ENCODE measurements at places on chromosomes 4 and X.

GRCh38 chr4:177190995-177191580 is 118.6 kb upstream of the NEIL3 start:
- peak; percentile 47 for DNase-seq

DNA sequence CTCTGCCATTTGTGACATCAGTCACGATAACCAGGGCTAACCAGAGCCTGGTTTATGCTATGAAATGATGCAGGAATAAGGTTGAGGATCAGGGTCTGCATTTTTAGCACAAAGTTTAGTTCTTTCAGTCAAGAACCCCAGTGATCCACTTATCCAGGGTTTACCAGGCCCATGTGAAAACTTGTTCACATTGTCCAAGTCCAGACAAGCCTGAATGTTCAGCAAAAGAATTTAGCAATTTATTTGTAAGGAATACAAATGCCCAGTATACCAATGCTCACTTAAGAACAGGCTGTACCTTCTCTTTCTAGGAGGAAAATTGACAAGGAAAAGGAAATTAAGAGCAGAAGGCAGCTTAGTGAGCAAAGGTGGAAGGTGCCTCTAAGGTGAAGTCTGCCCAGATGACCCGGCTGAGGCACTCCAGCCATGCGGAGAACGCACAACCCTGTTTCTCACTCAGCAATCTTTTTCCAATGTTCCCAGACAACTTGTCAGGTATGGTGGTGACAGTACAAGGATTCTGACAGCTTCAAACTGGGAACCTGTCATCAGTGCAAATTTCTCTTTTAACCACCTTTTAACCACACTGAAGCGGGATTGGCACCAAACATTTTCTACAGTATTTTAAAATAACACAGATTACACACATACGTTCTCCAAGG is 54.0 kb downstream of the TBC1D9 start:
- DNase-seq = no peak

DNA sequence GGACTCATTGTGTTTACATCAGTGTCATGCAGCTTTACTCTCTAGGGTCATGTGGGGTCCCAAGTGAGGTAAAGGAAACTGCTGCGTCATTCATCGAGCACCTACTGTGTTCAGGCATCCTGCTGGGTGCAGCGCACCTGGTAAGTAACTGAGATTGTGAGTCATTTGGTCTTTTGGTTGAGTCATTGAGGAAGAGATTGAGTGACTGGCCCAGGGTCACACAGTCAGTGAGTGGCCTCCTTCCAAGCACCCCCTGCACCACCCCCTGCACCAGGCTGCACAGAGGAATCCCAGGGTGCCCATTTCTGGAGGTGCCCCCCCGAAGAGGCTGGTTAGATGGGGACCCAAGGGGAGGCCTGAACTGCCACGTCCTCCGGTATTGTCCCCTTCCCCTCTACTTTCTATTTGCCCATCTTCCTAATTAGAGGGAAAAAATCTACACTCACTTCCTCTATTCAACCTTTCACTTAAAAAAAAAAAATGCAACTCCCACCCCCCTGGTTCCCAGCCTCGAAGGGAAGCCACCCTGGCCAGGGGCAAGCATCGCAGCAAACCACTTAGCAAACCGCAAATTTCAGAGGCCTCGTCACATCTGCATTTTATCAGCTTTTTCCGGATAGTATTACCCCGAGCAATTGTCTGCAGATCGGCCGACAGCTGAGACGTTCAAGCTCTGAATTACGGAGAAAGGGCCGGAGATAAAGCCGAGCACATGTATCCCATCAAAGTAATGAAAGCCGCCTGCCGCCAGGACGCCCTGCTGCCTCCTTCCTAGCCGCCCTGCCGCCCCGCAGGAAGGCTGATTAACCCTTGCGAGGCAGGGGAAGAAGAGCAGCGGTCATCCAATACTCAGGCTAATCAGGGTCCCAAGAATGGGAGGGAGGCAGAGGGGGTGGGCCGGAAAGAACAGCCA is 96.3 kb upstream of the MSX1 start:
- DNase-seq = no peak

GRCh38 chrX:97594646-97595224 is 711.0 kb downstream of the RPA4 start:
- no peak for DNase-seq

DNA sequence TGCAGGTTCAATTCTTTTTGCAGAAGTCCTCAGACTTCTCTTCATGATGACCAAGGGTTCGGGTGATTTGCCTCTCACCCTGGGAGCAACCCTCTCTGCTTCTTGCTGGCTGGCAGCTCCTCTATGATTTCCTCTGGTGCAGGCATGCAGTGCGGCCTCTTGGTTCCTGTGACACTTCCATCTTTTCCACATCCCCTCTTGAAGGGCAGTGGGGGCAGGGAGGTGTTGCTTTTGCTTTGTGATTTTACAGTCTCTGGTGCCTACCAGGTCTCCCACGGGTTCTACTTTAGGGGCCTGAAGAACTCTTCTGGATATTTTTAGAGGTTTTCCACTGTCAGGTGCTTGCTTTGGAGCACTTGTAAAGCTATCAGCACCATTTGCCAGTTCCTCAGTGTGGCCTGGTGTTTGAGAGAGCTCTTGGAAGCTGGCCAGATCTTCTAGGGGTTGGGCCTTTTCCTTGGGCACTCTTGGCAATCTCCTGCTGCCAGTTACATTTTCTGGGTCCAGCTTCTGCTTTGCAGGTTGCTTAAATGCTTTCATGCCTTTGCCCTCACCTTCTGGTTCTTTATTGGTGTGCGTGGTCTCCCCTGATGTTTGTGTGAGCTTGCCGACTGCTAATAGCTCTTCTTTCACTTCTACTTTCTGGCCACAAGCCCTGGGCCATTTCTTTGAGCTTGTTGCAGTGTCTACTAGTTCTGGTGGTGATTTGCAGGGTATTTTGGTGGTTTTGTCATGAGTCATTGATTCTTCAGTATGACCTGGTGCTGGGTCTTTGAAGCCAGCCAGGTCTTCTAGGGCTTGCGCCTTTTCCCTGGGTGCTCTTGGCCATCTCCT is 11.5 kb upstream of the CHST7 start:
- DNase-seq = no peak

DNA sequence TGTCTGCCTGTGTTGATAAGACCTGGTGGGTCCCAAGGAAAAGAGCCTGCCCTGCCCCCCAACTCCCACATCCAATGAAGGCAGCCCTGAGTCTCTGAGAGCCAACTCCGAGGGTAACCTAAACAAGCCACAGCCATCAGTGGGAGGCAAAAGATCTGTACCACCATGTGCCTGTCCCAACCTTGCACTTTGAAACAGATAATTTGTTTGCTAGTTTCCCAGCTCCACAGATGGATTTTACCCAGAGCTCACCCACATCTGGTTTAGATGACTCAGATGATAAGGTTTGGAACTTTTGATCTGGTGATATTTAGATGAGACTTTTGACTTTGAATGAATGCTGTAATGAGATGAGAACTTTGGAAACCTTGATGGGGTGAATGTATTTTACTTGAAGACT is 246.0 kb upstream of the PSAPL1 start:
- peak; percentile 56 for DNase-seq

- no peak for DNase-seq
Observed at GRCh38 chr4:25984796-25985195, 70.8 kb downstream of the SMIM20 start.

GRCh38 chrX:10157543-10157942 is 768 bp downstream of the CLCN4 start:
- DNase-seq = peak; percentile 76

DNA sequence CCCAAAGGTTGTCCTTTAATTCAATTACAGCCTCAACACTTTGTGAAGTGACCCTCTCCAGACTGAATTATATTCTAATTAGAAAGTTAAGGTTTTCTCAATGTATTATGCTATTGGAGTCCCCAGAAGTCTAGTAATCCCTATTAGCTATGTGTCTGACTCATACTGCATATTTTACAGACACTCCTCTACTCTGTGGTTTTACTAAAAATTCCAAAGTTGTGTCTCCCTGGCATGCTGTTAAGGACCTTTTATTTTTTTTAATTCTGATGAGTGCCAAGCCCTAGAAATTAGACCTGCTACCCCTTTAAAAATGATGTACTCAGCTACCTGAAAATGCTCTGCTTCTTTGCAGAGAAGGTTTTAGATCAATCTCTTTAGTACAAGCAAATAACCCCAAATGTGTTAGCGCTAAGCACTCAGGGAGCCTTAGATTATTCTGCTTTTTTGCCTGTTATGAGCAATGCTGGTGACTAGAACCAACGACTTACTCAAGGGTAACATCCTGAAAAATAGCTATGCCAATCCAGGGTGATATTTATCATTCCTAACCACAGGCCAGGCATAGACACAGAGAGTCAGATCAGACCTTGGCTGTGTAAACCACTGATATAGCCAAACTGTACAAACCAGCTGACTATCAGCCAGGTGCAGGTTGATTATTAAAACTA is 26.1 kb upstream of the CXCL13 start:
- DNase-seq = peak; percentile 90

DNA sequence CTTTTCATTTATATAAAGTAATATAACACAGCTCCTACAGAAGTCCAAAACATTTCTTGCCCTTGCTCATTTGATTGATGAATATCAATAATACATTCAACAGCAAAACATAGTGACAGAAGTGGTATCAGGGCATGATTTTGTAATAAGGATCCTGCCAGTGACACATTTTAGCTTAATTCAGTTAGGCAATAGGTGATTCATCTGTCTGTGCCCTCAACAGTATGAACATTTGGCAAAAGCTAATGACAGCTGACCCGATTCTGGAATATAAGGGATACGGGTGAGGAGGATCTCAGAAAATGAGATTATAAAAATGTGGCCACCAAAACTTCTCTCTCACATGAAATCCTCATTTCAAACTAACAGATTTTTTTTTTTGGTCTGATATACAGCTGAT is 294.0 kb downstream of the CAMK2D start:
- peak; percentile 78 for DNase-seq

DNA sequence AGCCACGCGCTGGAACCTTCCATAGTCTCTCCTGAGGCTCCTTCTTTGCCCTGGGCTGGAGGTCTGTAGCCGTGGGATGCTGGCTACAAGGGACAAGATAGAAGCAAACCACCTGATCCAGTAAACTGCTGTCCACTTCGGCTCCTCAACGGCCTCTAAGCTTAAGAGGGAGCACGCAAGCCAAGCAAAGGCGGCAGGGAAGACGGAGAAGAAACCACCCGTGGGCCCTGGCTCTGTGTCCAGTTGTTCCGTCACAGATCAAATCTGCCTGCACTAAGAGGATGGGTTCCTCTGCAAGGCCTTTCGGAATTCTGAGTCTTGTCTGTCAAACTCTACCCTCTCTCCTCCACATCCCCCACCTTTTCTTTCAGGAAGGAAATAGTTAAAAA is 401 bp upstream of the EDNRA start:
- DNase-seq = no peak

DNA sequence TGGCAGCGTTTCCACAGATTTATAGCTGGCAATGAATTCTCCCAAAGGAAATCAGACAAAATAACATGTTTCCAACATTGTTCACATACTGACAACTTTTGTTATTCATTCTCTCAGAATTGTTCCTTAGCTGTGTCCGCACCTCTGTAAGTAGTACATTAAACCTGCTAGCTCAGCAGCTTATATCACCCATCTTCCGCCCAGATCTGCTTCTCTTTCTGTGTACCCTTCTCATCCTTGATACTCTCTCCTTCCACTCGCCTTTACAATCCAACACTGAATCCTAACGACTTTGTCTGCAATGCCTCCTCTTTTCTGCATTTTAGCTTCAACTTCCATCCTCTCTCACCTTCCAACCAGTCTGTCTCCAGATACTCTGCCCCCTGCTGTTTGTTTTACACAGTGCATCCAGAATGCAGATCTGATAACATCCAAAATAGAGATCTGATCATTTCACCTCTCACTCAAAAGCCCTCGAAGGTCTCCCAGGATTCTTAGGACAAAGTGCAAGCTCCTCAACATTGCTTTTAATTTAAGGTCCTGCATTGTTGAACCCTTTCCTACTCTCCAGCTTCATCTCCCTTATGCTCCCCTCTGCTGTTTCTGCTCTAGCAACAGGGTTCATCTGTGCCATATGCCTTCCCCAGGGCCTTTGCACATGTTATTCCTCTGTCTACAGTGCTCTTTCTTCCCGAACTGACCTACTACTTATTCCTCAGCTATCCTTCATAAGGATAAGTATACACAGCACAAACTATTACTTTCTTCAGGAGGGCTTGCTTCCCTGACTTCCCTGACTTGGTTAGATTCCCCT is 67.3 kb upstream of the VBP1 start:
- peak; percentile 27 for DNase-seq

DNA sequence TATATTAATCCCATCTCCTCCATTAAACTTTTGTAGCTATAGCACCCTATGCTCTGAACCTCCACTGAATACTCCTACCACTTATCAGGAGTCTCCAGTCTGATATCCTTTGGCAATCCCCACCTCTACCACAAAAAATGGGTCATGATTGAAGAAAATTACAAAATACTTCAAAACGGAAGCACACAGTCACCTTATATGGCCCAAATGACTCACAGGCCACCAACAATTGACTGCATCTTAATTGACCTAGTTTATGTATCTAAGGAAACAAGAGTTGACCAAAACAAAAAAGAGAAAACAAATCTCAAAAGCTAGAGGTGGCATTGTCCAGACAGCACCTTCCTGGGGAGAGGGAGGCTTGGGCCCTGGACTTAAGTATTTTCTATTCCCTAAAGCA is 120.0 kb upstream of the DIAPH2 start:
- DNase-seq = peak; percentile 31

DNA sequence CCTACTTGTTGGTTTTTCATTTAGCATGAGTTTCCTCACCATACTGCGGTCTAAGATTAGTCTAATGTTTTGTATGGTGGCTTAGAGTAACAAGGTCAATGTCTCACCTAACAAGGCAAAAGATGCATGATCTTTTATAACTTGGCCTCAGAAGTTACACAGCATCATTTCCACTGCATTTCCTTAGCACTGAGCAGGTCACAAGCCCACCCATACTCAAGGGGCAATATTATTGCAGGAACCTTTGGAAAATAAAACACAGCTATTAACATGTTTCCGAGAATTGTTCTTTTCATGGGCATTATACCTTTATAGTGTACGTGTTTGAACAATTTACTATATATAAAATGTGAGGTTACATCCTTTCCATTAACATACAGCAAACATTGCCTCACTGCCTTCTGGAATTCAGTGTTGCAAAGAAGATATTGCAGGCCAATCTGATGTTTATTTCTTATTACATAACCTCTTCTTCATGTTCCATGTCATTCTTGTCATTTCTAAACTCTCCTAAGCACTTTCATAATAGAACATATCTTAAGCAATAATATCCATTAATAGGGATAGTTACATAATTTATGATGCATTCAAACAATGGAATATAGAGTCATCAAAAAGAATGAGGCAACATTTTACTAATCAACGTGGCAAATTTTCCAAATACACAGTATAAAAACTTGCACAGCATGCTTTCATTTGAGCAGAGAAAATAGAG is 153.8 kb downstream of the AREG start:
- DNase-seq = peak; percentile 63

GRCh38 chr4:17664755-17665154 is 50.3 kb downstream of the MED28 start:
- no peak for DNase-seq
